Aorta (tissue), 5 donors: ENCODE measurements at places on chromosomes 6 and 20. TPM values are rescaled to one million over a fixed set of nuclear protein-coding genes. Genes with fewer than 3 reads are reported as not detected.

The MDFI gene
- total RNA-seq = 9.3 TPM

The SLC32A1 gene
- total RNA-seq = not detected

The C20orf141 gene
- total RNA-seq = not detected

The KIAA0408 gene
- 1.9 TPM for total RNA-seq

The CAGE1 gene
- total RNA-seq = not detected

The GPSM3 gene
- total RNA-seq = 20.1 TPM

The DDO gene
- 1.3 TPM for total RNA-seq

The TNXB gene
- total RNA-seq = 146 TPM

The EZR gene
- total RNA-seq = 44.8 TPM

The OR11A1 gene
- total RNA-seq = not detected

The FAM210B gene
- 42.0 TPM for total RNA-seq

The STMND1 gene
- total RNA-seq = not detected

The C20orf144 gene
- total RNA-seq = not detected

The ADGRB3 gene
- 5.4 TPM for total RNA-seq

The CAPN11 gene
- total RNA-seq = 2.2 TPM

The SULF2 gene
- total RNA-seq = 145 TPM

The WFDC5 gene
- not detected for total RNA-seq

The DZANK1 gene
- 2.5 TPM for total RNA-seq

The TMEM151B gene
- total RNA-seq = not detected

The DNAAF9 gene
- 24.8 TPM for total RNA-seq

The KIFC1 gene
- total RNA-seq = 1.3 TPM

The TINAG gene
- not detected for total RNA-seq

The FRK gene
- 18.3 TPM for total RNA-seq

The SLC17A3 gene
- total RNA-seq = not detected

The PGBD1 gene
- total RNA-seq = 6.7 TPM

The HSD17B8 gene
- 2.7 TPM for total RNA-seq

The GSTA3 gene
- not detected for total RNA-seq

The MOXD1 gene
- 1.0 TPM for total RNA-seq

The ANKRD66 gene
- not detected for total RNA-seq

The KCNS1 gene
- total RNA-seq = not detected

The MEP1A gene
- not detected for total RNA-seq

The GINS1 gene
- total RNA-seq = 1.2 TPM

The SRMS gene
- total RNA-seq = not detected

The C6orf141 gene
- total RNA-seq = 9.6 TPM

The POM121L2 gene
- total RNA-seq = not detected
